ENCODE measurements at places on chromosomes 6 and 20.

- DNase-seq: no peak
These were observed 184.8 kb downstream of the CDC5L start for GRCh38 chr6:44572346-44572745.

GRCh38 chr20:11780765-11781369, 136.8 kb upstream of the BTBD3 start:
- DNase-seq: no peak

- DNase-seq: no peak
These were observed 6.6 kb downstream of the TRAM2 start for GRCh38 chr6:52570291-52570700.

GRCh38 chr20:46488451-46488850, 24.9 kb downstream of the ZNF334 start:
- no peak for DNase-seq

DNA sequence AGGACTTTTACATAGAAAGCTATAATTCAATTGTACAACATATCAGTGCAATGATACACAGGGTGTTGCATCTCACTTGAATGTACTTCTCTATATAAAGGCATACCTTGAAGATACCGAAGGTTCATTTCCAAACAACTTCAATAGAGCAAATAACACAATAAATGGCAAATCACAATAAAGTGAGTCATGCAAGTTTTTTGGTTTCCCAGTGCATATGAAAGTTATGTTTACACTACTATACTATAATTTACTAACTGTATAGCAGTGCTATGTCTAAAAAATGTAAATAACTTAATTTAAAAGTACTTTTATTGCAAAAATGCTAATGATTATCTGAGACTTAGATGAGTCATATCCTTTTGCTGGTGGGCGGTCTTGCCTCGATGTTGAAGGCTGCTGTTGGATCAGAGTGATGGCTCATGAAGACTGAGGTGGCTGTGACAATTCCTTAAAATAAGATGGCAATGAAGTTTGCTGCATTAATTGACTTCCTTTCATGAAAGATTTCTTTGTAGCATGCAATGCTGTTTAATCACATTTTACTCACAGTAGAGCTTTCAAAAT, 188.8 kb downstream of the TASP1 start:
- DNase-seq: no peak

- DNase-seq: no peak
These were observed 449.8 kb upstream of the RNF217 start for GRCh38 chr6:124512431-124512830.

DNA sequence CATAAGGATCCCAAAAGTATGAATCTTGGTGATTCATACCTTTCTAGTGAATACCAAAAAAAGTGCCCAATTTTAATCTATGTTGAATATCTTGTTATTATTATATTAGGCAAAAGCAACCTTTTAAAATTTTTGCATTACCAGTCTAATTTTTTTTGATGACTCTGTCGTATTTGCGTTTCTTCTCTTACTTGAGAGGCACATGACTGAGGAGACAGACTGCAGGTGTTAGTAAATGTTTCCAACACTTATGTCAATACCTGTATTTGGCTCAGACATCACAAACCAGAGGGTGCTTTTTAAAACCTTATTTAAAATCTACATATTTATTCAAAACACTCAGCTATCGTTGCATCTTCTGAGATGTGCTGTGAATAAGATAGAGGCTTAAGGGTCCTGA, 27.1 kb downstream of the ID4 start:
- DNase-seq: no peak

GRCh38 chr6:106747139-106747538, 117.8 kb downstream of the QRSL1 start:
- no peak for DNase-seq

DNA sequence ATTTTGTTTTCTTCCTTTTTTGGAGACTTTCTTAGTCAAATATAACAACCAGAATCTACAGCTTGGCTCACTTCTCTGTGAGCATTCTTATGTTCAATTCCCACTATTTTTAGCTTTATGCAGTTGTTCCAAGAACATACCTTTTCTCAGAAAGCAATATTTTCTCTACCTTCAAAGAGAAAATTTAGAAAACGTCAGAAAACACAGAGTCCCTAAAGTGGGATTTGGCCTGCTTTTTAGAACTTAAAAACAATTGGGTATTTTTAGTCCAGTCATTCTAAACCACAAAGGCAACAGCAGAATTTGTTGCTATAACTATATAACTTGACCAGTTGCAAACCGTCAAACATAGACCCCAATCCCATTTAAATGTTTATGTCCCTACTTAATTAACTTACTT, 133.1 kb downstream of the MOXD1 start:
- no peak for DNase-seq

DNA sequence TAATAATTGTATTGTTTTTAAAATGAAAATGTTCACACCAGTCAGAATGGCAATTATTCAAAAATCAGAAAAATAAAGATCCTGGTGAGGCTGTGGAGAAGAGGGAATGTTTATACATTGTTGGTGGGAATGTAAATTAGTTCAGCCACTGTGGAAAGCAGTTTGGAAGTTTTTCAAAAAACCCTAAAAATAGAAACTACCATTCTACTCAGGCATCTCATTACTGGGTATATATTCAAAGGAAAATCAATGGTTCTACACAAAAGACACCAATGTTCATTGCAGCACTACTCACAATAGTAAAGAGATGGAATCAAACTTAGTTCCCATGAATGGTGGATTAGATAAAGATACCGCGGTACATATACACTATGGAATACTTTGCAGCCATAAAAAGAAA, 461.5 kb upstream of the ADGRB3 start:
- no peak for DNase-seq

GRCh38 chr20:17928211-17928611, 40.4 kb downstream of the SNX5 start:
- DNase-seq: no peak

DNA sequence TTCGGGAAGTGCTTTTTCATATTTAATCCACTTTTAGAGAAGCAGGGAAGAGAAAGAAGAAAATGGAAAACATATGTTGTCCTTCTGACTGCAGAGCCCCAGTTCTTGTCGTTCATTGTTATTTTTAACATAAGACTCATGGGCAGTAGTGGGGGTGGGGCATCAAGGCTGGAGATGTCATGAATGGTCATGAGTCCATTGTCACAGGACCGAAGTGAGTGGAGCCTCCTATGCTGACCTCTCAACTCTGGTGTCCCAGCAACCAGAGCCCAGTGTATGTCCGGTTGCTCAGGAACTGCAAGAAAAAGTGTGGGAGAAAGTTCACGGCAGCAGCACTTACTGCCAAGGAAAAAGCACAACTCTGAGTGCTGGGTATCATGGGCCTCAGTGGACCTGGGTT, 108.6 kb downstream of the BANF2 start:
- no peak for DNase-seq

DNA sequence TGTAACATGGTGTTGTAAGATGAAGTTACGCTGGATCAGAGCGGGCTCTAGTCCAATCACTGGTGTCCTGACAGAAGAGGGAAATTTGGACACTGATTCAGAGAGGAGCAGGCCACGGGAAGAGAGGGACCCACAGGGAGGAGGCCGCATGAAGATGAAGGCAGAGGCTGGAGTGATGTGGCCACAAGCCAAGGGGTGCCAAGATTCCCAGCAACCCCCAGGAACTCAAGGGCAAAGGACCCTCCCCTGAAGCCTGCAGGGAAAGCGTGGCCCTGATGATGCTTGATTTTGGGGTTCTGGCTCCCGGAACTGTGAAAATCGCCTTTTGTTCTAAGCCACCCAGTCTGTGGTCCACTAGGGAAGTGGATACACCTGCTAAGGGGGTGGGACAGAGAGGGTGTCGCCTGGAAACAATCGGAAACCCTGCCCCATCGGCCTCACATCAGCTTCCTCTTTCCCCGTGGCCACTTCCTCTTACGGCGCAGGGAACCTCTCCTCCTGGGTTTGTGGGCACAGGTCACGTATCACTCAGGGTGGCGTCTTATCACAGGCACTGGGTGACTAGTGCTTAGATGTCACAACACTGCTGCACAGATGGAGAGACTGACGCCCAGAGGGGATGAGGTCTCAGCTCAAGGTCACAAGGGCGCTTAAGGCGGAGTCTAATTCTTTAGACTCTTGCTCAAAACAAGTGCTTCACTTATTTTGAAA, 58.0 kb downstream of the SULF2 start:
- DNase-seq: peak; percentile 78

DNA sequence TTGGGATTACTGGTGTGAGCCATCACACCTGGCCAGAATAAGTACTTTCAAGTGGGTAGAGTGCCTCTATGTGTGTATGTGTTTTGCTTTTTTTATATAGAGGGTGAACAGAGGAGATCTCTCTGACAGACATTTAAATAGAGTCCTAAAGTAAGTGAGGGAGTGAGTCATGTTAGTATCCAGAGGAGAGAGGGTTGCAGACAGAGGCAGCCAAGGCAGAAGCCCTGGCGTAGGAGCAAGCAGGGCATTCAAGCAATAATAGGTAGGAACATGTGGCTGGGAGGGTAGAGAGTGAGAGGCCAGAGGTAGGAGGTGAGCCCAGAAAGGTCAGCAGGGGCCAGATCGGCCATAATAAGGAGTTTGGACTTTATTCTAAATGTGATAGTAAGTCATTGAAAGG, 48.9 kb downstream of the PHF20 start:
- DNase-seq: no peak

- no peak for DNase-seq
These were observed 71.4 kb downstream of the SOBP start for GRCh38 chr6:107561306-107561705.

DNA sequence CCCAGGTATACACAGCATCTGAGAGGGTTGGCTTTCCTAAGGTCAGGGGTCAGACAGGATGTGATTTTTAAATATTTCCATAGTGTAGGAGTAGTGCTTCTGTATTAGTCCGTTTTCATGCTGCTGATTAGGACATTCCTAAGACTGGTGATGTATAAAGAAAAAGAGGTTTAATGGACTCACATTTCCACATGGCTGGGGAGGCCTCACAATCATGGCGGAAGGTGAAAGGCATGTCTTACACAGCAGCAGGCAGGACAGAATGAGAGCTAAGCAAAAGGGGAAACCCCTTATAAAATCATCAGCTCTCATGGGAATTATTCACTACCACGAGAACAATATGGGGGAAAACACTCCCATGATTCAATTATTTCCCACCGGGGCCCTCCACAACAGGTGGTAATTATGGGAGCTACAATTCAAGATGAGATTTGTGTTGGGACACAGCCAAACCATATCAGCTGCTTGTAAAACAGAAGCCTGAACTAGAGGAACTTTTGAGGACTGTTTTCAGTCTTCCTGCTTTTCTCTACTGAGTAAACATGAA, 91.0 kb upstream of the MEI4 start:
- no peak for DNase-seq

GRCh38 chr20:5945963-5946362, 4.4 kb downstream of the TRMT6 start:
- DNase-seq: no peak

DNA sequence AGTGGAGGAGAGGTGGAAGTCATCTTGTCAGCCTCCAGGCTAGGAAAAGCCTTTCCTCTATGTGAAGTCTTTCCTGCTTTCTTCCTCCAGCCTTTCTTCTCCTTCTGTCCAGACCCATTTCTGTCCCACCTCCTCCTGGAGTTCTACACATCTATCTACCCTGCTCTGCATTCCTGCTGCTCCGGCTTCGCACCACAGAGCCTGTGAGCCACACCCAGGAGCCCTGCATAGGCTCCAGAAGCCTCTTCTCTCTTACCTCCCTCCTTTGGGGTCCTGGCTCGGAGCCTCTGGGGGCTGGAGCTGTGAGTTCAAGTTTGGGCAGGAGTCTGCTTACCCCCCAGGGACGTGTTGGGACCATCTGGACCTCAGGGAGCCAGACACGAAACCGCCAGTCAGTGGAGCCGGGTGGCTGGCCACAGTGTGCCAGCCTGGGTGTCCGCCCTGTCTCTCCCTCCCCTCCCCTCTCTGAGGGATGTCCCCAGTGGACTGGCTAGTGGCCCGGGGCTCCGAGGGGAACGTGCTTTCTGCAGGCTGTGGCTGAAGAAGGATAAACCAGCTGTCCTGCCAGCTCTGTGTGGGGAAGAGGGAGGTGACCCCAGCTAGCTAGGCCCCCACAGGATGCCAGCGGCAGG, 99.2 kb downstream of the VEGFA start:
- DNase-seq: no peak

DNA sequence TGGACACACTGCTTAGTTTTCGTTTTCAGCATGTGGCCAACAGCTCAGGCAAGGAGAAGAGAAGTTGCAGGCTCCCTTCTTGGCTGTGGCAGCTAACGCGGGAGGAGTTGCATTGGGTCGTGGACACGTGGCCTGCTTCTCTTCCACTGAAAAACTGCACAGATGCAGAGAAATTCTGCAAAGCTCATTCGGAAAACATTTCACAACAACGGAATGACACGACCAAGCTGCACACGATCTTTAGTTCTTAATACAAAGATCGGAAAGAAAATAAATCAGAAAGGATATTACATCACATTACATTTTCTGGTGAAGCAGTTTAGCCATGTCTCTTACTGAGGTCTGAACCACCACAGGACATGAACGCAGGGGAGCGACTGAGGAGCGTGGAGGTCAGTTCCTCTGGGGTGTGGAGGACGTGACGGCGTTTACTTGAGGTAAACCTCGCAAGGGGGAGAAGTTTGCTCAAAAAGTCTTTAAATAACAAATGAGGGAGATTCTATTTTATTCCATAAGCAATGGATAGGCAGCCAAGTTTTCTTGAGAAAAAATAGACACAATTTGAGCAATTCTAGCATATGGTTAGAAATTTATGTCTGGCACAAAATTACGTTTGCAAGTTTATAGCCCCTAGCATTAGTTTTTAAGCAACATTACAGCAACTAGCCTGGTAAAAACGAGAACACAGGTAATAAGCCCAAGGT, 178.3 kb downstream of the THBS2 start:
- no peak for DNase-seq

DNA sequence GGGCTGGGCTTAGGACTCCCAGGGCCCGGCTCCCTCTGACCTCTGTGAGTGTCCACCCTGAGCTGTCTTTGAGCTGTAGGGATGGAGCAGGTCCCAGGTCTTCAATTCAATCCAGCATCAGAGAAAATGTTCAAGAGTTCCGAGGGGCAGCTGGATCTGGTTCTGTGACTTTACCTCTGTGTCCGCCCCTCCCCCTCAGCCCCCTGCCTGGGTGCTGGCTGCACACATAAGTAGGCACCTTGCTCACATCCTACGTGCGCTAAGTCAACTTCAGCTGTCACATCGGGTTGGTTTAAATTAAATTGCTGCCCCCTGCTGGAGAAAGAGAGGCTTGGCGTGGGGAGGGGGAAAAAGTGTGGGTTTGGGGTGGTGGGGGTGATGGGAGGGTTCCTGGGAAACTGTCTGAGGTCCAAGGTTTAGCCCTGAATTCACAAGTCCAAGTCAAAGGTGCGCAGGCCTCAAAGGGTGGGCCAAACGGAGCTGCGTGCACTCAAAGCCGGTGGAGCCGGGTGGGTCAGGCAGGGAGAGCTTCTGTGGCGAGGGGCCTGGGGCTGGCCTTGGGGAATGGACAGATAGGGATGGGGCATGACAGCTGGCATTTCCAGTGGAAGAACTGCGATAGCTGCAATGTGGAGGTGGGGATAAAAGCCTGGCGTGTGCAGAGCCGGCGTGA, 3.0 kb downstream of the WFDC5 start:
- DNase-seq: no peak

GRCh38 chr20:36117638-36118037, 36.9 kb upstream of the EPB41L1 start:
- no peak for DNase-seq
